Naive thymus-derived CD4-positive, alpha-beta T cell (primary cell): ENCODE measurements at places on chromosomes 7 and 10. TPM values are rescaled to one million over a fixed set of nuclear protein-coding genes. Genes with fewer than 3 reads are reported as not detected.
A peak's percentile ranks its signal among the peaks of the same experiment; 100 is the strongest.

- DNase-seq: no peak
These were observed 11.8 kb downstream of the CPED1 start for GRCh38 chr7:121000081-121000983.

GRCh38 chr10:101380353-101381017 is 26.5 kb downstream of the BTRC start:
- no peak for DNase-seq

- no peak for DNase-seq
These were observed 60.4 kb downstream of the TPST1 start for GRCh38 chr7:66265566-66265965.

GRCh38 chr10:110833941-110834628 is 37.6 kb upstream of the PDCD4 start:
- no peak for DNase-seq

DNA sequence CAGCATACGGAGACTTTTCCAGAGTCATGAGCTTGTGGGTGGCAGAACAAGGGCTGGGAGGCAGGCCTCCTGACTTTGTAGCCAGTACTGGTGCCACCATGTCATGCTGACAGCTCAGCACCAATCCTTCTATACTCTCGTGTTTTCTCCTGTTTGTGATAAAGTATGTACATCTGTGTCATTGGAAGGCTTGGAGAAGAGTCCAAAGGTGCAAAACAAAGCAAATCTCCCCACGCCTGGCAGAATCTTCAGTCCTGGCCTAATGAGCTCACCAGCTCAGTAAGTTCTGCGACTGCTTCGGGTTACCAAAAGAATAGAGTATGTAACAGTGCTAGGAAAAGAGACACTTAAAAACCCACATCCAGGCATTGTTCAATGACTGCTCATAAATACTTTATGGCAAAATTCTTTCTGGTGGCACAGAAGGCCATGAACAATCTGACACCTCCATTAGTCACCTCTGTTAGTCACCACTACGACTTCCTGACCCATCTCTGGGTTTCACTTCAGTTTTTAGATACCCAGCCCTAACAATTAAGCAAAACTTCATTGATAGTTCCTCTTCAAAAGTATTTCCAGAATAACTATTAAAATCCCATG is 24.5 kb downstream of the STEAP1 start:
- no peak for DNase-seq

DNA sequence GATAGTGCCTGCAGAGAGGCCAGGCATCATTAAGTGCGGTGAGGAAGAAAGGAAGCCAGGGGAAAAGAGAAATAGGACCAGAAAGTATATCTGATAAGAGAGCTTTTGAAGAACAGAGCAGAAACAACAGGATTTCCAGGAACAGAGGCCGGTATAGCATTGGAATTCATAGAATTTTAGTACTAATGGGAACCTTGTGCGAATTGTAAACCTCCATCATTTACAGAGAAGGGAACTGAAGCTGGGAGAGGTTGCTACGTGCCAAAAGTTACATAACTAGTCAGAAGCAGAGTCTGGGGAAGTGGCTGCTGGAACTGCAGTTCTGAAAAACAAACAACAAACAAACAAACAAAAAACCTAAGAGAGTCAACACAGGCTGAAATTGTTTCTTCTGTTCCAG is 5.4 kb upstream of the ZMYND11 start:
- DNase-seq: no peak

DNA sequence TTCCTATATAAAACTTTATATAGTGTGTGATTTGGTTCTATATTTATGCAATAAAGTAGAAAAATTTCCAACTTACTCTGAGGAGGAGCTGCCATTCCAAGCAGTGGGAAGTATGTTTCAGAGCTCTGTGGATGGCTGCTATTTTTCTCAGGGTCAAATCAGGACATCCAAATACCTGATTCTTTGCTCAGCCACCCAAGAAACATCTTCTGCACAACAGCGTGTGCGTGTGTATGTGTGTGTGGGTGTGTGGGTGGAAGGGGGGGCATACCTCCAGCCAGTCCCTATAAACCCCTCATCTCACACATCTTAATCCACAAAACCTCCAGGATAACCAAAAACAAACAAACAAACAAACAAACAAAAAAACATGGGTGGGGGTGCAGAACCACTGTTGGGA is 66.3 kb upstream of the EMX2 start:
- no peak for DNase-seq

GRCh38 chr7:159108491-159108890 is 36.2 kb downstream of the VIPR2 start:
- no peak for DNase-seq

DNA sequence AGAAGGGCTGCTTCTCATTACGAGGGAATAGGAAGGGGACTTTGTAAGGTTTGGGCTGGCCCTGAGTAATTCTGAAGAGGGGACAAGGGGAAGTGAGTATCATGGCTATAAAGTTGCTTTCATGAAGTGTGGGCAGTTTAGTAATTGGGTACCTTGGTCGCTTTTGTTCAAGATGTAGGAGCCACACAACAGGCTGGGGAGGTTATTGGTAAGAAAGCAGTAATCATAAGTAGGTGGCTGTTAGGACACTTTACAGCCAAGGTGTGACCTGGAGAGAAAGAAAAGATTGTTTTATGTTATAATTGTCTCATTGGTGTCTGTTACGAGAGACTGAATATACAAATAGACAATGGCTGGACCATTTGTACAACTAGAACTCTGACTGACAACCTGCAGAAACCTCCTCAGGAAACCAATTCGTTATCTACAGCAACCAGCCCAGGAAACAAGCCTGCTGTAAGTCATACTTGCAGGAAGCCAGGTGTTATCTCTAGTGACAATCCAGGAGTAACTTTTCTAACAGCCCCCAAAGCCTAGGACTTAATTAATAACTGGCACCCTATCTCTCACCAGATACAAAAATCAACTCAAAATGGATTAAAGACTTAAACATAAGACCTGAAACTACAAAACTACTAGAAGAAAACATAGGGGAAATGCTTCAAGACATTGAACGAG is 5.0 kb upstream of the CCM2 start:
- no peak for DNase-seq

DNA sequence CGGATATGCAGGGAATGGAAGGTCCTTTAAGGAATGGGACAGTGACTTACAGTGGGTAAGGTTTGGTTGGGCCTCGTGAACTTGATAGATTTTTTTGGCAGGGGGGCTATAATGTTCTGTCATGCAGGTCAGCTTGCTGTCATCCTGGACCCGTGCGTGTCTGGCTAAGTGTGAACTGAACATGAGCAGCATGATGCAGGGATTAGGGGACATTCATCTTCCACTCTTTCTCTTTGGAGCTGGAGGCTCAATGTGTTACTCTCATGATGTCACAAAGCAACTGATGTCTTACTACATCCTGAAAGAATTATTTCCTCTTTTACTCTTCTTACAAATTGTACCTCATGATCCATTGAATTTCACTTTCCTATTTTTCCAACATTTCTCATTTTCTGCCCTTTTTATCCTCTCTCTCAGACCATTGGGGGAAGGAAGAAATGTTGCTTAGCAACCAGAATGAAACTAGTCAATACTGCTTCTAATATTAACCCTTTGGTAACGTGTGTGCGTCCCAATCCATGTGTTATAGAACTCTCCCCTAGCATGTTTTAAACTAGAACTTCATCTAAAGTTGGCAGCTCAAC is 549.1 kb downstream of the LRMDA start:
- DNase-seq: no peak

GRCh38 chr7:157016352-157017041 is 6.0 kb upstream of the MNX1 start:
- no peak for DNase-seq

- DNase-seq: no peak
These were observed 1004.9 kb upstream of the POT1 start for GRCh38 chr7:125934539-125934938.

- peak; percentile 21 for DNase-seq
These were observed 17.1 kb downstream of the ARHGAP21 start for GRCh38 chr10:24706479-24707118.

DNA sequence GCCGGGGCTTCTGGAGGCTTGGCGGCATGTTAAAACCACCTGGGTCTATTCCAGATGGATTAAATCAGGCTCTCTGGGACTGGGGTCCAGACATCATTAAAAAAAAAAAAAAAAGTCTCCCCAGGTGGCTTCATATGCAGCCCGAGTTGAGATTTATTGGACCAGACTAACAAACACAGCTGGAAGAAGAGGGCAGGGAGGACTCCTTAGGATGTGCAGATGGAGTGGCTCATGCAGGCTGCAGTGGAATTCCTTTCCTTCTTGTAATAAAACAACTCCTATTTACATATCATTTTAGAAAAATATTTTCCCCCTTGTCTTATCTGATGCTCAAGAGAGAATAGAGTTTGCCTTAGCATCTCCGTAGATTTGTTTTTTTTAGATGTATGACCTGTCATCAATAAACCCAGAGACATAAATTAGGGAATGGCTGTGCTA is 238.1 kb downstream of the CAMK1D start:
- no peak for DNase-seq

DNA sequence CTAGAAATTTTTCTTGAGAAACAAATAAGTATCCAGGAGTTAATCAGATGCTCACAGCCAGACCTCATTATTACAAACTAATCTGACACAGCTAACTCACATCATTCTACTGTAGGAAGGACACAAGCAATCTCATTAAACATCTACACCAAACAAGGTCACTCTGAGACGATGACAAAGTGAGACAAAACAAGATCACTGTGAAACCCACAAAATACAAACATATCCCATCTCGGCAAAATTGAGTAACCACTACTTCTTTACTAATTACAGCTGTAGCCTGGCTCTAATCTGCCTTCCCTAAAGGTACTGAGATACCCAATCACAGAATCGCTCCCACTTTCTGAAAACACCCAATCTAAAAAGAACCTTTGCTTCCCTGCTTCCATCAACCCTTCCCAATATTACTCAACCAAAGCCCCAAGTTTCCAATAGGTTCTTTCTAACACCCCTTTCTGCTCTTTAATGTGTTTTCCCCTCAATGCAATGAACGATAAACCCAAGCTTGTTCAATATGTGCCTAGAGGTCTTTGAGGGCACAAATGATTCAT is 26.9 kb downstream of the CCDC6 start:
- DNase-seq: no peak

GRCh38 chr7:74084722-74085578 is 1.3 kb downstream of the LIMK1 start:
- DNase-seq: no peak

GRCh38 chr7:44541-44896 is 147.9 kb upstream of the FAM20C start:
- no peak for DNase-seq

DNA sequence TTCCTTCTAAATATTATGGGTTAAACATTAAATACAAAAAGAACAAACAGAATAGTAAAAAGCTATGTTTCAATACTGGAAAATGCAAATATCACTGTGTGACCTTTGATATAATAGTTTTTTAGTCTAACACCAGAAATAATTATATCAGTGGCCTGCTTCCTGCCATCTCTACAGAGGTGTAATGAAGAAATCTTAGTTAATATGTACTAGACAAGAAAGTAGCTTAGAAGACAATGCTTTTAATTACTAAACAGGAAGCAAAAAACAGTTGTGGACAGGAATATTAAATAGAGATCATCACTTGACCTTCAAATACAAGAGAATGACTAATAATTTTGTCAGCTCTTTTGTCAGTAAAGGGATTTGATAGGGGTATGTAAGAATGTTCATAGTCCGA is 47.4 kb upstream of the LRRN3 start:
- no peak for DNase-seq

- DNase-seq: no peak
These were observed 30.3 kb upstream of the KBTBD2 start for GRCh38 chr7:32921896-32922295.

DNA sequence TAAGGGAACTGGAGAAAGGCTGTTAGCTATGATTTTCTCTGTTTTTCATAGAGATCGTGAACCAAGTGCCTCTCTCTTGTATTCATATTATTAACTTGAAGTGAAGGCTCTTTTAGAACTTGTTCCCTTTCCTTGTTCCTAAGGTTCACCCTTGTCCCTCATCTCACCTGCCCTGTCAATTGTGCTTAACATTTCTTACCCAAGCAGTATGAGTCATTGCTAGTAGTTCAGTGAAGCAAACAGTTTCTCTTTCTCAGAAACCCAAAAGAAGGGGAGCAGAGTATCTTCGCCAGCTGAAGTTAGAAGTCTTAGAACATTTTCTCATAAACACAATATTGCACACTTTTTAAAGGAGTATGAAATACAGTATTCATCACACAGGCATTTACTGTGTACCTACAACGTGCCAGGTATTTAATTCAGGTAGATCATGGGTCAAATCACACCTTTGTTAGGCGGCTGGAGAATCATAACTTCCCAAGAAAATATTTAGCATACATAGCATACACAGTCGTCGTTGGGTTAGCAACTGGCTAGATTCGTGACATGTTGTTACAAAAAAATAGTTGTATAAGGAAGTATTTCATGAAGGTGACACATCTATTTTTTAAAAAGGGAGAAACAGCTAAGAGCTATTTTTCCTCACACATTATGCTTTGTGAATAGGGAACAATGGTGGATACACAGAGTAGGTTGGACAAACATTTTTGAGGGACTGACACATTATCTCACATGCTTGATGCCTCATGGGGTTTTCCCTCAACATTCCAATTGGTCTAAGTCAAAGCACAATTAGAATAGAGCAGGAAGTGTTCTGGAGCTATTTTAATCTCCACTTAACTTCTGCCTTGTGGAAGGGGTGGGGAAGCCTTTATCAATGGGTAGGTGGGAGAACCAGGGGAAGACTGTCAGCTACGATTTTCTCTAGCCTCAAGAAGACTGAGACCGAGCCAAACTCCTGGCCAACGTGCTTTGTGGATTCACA is 13.2 kb downstream of the HDAC9 start:
- DNase-seq: no peak

DNA sequence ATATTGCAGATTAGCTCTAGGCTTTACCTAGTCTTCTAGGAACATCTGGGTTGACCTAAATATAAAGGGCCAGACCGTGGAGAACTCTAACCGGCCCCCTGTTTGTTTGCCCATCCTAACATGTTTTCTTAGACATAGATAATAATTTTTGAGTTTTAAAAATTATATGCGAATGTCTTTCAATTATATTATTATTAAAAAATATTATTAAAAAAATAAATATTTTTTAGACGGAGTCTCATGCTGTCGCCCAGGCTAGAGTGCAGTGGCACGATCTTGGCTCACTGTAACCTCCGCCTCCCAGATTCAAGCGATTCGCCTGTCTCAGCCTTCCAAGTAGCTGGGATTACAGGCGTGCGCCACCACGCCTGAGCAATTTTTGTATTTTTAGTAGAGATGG is 318.5 kb downstream of the INHBA start:
- DNase-seq: no peak

GRCh38 chr7:99098824-99099498 is 44.9 kb downstream of the SMURF1 start:
- DNase-seq: no peak

- DNase-seq: no peak
These were observed 35.2 kb upstream of the MXI1 start for GRCh38 chr10:110172155-110172554.

Gene SSC4D
- not detected for total RNA-seq

Gene SEMA3D
- total RNA-seq: not detected in 2 replicates

Gene MMRN2
- not detected for total RNA-seq

Gene CPA4
- not detected for total RNA-seq

Gene HECW1
- total RNA-seq: not detected

Gene NRBF2
- total RNA-seq: 14.5 TPM

Gene TMEM236
- total RNA-seq: 0.12 TPM

Gene GCK
- total RNA-seq: 0.88 TPM

Gene SEMA4G
- 1.2 TPM for total RNA-seq

Gene SPACDR
- 7.8 TPM for total RNA-seq

Gene GPR22
- not detected for total RNA-seq

Gene CASP2
- total RNA-seq: 69.1 TPM

Gene UPK3B
- 5.2 TPM for total RNA-seq
